ENCODE measurements at places on chromosomes 7 and 10.
A peak's percentile ranks its signal among the peaks of the same experiment; 100 is the strongest.

DNA sequence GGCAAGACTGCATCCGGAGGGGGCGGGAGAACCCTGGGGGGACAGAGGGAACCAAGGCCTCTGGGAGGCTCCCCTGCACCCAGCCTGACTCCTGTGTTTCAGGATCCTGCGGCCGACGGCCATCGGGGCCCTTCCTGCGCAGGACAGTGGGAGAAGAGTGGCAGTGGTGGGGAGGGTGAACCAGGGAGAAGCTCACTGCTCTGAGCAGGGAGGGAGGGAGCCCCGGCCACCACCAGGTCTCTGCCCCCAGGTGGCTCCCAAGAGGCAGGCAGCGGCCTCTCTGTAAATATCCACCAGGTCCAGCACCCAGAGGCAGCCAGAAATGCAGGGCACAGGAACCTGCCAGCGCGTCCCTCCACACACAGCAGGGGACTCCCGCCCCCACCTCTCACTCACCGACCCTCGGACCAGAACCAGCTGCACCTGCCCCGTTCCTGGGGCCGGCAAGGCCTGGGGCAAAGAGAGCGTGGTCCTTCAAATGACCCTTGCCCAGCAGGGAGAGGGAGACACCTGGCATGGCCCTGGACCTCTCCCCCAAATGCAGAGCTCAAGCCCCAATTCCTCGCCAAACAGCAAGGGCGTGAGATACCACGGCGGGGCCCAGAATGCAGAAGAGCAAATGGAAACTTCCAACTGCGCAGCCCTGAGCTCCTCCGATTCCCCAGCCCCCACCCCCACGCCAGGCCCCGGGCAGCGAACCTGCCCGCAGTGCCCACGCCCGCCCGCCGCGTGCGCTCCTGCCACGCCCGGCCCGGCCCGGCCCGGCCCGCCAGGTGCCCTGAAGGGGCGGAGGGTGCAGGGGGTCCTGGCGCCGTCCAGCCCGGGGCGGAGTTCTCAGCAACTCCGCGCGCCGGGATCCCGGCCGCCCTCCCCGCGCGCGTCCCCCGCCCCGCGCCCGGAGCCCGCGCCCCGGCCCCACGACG is 805 bp downstream of the RASGEF1A start:
- no peak for DNase-seq

GRCh38 chr10:26000971-26001370 is 66.9 kb downstream of the MYO3A start:
- no peak for DNase-seq

- no peak for DNase-seq
Observed at GRCh38 chr10:23404461-23404980, 34.4 kb upstream of the OTUD1 start.

DNA sequence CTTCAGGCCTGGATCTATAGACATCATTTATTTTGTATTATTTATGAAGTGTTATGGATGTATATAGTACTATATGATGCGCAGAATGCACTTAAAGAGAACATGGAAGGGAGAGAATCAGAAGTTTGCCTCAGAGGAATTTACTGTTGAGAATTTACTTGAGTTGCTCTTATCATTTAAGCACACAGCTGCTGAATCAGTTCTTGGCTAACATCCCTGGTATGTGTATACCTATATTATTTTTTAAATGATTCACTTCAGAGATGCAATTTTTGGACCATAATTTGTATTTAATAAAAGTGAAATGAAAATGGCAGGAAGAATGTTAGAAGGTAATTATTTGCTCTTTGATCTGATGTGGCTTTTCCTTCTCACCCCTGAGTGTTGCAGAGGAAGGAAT is 191.6 kb downstream of the BICC1 start:
- DNase-seq, result peak; percentile 84

GRCh38 chr7:69199661-69200060 is 398.6 kb upstream of the AUTS2 start:
- no peak for DNase-seq

GRCh38 chr10:97673736-97674525 is 13.1 kb downstream of the AVPI1 start:
- DNase-seq, result peak; percentile 48

GRCh38 chr7:87316097-87316700 is 29.3 kb upstream of the CROT start:
- DNase-seq, result no peak

DNA sequence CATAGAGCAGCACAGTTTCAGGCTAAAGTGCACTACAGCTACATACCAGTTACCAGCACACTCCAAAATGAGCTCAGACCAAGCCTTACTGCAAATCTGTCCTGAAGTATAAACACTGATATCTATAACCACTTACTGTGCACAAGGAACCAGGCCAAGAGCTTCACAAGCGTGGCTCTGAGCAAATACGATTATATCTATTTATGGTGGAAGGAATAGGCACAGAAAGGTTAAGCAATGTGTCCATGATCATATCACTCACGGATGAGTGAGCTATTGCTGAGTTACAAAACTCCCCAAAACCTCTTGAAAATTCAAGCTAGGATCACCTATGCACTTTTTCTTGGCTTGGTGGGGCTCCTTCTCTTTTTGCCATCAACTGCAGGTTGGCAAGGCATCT is 84.9 kb downstream of the GPAM start:
- DNase-seq, result no peak
